BE2C (cell line): ENCODE measurements at places on chromosomes 12 and 14.

DNA sequence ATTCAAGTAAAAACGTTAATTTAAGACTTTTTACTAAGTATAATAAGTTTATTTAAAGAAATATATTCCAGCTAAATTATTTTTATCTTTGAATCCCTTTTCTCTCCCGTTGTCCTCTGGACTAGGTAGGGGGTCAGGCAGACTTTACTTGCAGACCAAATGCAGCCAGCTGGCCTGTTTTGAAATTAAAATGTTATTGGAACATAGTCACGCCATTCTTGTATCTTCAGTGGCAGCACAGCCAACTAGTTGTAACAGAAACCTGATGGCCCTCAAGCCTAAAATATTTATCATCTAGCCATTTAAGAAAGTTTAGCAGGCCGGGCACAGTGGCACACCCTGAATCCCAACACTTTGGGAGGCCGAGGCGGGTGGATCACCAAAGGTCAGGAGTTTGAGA lies 52.7 kb downstream of the BCAT1 start:
- DNase-seq: no peak

GRCh38 chr12:124613151-124613585 lies 45.8 kb upstream of the NCOR2 start:
- DNase-seq: no peak

DNA sequence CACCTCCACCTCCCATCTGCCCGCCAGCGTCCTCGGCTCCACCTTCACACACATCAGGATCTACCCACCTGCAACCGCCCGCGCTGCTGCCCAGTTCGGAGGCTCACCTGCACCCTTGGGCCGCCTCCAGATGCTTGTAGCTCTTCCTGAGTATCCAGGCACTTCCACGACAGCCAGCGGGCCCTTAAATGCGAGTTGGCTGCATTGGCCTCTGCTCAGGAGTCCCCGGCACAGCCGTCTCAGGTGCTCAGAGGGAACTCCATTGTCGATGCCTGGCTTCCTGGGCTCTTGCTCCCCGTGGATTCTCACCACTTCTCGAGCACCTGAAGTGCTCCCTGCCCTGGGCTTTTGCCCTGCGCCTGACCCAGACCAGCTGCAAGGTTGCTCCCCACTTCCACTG lies 21.9 kb upstream of the CDCA4 start:
- no peak for DNase-seq

DNA sequence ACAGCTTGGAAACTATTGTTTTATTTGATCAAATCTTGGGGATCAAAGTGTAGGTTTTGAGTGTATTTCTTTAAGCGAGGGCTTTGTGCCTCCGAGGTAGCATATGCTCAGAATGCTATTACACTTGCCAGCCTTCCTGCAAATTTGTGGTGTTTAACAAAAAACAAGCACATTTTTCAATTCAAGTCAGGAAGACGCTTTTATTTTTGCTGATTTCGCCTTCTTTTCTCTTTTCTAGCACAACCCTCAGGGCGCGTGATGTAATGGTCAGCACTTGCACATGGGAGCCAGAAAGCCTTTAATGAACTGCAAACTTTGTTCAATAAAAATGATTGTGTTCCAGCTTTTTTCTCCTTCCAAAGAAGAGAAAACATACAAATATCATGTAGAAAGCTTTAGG lies 466.5 kb downstream of the PRKD1 start:
- no peak for DNase-seq

DNA sequence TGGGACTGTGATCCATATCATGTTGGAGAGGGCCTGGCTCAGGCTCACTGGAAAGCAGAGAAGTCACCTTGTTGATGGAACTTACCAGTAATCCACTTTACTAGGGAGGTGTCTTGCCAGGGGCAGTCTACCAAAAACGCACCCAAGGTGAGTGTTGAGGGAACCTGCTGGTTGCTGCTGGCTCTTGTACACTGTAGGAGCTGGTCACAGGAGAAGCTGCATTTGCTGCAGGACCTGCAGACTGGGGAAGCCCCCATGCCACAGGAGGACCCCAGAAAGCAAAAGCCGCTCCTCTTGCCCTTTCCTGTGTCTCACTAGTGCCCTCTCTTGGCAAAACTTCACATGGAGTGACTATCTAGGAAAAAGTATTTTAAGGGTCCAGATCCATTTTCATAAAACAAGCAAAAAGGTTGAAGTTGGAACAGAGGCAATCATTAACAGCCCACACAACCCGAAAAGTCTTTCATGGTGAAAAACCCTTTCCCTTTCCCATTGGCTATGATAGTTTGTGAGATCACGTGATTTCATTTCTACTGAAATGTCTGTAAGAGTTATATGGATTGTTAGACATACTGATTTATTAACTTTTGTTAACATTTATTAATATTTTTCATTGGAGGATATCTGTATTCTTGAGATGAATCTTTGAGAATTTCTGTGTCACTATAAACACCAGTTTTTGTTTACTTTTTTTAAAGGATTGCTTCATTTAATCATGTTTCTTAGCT lies 59.2 kb downstream of the RASSF8 start:
- DNase-seq: peak; percentile 67

DNA sequence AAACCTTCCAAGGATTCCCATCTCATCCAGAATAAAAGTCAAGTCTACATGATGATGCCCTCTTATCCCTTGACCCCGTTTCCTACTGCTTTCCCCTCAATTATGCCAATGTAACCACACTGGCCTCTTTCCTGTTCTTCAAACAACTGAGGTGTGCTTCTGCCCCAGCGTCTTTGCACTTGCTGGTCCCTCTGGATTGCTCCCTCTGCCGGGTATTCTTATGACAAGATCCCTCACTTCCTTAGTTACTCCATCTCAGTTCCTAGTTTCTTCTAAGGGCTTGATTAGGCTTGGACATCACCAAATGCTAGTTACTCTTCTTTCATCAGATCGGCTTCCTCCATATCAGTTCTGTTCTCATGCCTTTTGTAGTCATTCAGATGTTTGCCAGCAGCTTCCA lies 32.7 kb upstream of the PELI2 start:
- no peak for DNase-seq

GRCh38 chr12:131441060-131441396 lies 269.9 kb upstream of the SFSWAP start:
- DNase-seq: no peak

- DNase-seq: no peak
These were observed 741.6 kb downstream of the FSCB start for GRCh38 chr14:43765474-43765873.
